NCI-H1930 (cell line): ENCODE measurements at places on chromosomes 1 and 21.

DNA sequence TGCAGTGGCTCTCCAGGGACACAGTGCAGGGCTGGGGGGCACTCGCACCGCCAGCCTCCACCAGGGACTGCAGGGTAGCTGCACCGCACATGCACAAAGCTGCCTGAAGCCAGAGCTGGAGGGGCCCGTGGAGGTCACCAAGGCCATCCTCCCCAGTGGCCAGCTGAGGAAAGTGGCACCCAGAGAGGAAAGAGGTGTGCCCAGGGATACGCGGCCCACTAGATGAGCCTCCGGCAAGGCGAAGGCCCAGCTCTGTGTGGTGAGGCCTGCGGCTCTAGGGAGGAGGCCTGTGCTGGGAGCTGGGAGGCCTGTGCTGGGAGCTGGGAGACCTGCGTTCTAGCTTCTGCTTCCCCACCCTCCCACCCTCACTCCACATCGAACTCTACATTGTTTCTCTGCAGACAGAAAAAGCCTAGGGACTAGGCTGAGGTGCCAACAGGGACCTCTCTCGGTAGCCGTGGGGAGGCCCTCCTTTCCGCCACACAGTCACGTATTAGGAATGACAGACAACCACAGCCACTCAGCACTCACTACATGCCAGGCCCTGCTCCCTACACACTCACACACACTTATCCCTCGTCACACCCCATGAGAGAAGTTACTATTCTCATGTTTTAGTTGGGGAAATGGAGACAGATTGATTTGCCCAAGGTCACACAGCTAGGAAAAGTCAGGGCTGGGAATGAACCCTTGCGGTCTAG, 921 bp upstream of the ASCL5 start:
- DNase-seq, result no peak

- DNase-seq, result no peak
Observed at GRCh38 chr1:247211339-247211738, 39.5 kb upstream of the ZNF124 start.

DNA sequence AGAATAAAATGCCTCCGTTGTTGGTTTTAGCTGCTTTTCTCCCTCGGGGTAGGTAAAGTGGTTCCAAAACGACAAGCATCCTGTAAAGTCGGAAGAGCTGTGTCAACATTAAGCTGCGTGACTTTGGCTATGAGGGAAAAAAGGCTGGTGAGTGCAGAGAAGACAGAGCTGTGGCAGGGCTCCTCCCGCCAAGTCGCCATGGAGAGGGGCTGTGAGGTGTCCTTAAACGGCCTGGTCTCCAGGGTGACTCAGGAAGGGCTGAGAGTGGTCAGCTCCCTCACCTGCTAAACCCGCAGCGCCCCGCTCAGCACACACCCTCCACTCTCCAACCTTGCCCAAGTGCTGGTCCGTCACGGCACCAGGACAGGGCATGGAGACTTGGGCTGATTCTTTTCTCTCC, 91.6 kb upstream of the SAMD11 start:
- no peak for DNase-seq

DNA sequence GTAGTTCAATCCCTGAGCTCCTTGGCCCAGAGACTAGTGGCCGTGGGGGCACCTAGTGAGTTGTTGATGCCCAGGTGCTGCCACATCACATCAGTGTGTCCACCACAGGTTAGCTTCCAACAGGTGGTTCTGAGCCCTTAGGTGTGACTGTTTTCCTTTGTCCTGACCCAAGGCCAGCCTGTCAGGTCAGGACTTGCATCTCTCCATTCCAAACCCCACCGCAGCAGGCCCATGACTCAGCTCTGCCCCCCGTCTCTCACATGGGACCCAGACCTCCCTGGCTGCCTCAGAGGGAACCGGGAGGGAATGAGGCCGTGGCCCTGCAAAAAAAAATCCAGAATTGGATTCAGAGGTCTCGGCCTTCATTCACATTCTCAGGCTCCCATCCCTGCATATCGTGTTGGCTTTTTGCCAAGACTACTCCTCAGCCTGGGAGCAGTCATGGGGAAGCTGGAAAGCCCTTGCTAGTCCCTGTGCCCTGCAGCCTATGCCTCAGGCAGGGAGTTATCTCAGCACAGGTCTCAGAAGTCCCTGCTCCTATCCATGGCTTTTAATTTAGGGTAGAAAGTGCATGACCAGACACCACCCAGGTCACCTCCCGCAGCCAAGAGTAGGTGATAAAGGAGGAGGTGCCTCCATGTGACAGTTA, 7.2 kb downstream of the INAVA start:
- no peak for DNase-seq

DNA sequence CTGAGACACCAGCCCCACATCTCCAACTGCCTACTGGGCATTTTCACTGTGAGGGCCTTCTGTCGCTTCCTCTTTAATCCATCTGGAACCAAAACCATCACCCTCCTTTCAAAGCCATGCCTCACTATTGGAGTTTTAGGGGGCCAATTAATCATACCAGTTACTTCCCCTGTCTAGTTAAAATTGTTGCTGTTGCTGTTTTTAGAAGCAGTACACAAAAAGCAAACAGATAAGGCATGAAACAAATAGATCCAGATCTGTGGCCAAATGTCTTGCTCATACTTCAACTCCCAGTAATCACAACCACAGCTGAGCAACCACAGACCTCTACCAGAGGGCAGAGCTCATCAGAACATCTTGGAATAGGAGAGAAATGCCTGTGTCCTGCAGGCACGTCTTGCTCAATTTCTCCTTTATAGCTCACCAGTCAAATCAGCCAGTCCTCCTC, 133.8 kb upstream of the C1orf105 start:
- no peak for DNase-seq

DNA sequence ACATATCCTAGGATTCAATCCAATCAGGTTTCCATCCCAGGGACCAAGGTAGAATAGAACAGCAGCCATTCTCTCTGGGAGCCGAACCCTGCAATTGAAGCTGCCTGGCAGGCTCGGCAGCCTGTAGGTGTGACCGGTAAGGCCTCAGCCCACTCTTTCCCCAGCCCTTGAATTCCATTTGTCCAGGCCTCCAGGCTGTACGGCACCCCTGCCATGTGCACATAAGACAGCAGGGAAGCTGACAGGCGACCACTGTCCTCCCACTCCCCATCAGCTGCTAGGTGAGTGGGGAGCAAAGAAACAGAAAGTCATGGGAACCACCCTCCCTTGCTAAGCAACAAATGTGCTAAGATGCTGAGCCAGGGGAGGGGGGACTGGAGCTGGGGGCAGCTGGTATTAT, 23.0 kb downstream of the OPTC start:
- no peak for DNase-seq

DNA sequence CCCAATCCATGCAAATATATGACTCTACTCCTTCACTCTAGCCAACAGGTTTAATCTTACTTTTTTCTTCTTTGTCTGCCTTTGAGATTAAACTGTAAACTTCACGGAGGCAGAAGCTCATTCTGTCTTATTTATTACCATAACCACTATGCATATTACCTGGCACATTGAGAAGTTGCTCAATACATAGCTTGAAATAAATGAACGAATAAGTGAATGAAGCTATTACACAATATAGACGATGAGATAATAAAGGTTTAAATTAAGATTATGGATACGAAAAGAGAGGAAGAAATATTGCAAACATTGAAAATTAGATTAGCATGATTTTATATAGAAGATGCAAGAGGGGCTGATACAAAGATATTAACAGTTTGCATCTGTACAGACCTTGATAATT, 385.1 kb downstream of the LTN1 start:
- no peak for DNase-seq

- DNase-seq, result no peak
Observed at GRCh38 chr1:54287801-54288211, 87.8 kb downstream of the MRPL37 start.

DNA sequence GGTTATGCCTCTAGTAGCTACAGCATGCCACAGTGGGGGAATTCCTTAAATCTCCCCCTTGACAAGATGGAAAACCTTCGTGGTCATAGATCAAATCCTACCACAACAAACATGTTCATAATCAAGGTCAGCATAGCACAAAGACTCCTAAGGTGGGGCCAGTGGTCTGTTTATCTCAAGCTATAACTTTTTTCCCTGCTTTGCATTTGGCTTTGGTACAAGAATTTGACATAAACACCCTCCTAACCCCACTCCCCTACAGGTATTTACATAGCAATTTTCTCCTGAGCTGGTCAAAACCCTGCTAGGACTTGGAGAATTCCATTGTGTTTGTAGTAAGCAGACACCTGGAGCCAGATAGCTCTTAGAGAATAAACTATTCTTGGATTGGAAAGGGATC, 58.5 kb downstream of the HIVEP3 start:
- no peak for DNase-seq

DNA sequence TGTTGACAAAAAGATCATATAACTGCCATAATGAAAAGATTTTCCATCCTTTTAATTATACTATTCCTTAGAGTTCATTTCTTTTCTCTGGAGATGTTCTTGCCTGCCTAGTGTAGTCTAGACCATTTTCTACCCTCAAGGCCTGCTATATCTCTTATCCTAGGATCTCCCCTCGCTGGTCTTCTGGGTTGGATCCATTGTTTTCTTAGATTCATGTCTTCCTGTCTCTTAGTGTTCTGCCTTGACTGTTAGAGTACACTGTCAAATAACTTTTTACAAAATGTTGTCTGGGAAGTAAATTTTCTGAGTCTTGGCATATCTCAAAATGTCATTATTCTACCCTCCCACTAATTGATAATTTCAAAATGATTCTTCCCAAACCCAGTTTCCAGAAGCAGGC, 66.6 kb downstream of the TRAF5 start:
- no peak for DNase-seq

GRCh38 chr1:42700006-42700405, 17.8 kb downstream of the YBX1 start:
- no peak for DNase-seq

DNA sequence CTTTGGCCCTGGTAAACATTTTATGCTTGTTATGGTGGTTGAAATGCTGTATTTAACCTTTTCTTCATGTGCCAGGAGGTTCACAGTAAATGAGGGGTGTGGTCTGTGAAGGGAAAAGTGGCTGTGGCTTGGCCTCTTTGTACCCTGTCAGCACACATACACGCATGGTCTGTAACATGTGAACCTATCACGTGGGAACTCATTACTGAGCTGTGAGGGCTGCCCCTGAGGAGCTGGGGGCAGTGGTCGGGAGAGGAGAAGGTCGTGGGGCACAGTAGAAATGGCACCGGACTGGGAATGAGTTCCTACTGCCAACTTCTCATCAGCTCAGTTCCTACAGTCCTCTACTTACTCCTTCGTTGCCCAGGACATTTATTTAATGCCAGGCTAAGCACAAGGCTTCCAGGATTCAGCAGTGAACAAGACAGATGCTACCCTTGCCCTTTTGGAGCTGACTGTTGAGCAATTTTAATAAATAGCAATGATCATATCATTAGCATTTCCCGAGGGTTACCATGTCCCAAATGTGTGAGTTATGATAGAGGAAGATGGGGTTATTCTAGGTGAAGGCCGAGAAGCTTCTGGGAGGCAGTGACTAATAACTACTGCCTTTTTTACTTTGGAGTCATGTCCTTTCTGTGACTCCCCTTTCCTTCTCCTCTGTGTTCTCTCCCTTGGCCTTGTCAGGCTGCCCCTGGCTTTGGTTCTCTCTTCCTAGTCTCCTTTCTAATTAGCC, 38.8 kb downstream of the DDR2 start:
- DNase-seq, result no peak

DNA sequence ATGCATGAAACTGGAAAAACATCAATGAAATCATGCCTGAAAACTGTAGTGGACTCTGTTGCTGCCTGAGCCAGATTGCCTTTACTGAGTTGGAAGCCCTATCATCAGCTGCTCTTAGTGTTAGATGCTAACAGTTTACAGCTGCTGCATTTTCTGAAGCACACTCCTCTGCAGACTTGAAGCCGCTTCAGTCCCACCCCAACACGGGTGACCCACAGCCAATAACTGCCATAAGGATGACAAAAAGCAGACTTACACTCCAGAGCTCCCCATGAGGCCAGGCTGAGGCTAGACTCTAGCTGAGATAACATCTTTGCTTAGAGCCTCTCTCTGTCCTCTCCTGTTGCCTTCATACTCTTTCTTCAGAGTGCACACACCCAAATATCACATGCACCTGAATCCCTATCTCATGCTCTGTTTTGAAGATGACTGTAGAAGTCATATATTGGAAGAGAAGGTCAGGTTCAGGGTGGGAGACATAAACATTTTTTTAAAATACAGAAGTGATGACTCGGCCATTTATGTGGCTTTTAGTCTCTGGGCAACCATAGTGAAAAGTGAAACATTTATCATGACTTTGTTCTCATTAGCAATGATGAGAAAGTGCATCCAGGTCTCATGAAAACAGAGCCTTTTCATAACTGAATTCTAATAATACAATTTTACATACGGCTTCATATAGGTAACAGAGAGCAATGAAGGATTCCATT, 161.0 kb downstream of the KCNK2 start:
- no peak for DNase-seq

DNA sequence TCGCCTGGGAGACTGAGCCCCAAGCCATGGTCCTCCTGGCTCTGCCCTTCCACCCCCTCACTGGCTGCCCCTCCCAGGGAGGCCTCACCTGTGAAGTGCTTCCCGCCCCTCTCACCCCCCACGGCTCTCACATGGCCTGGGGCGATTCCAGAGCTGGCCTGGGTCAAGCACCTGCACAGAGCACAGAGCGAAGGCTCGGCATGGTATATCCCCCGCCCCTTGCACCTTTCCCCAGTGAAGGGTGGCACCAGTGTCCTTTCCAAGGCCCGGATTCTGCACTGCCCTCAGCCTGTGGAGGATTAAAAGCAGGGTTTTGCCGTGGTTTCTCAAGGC, 1.1 kb upstream of the AJAP1 start:
- DNase-seq, result no peak
